ENCODE measurements at places on chromosomes 2 and 18.

DNA sequence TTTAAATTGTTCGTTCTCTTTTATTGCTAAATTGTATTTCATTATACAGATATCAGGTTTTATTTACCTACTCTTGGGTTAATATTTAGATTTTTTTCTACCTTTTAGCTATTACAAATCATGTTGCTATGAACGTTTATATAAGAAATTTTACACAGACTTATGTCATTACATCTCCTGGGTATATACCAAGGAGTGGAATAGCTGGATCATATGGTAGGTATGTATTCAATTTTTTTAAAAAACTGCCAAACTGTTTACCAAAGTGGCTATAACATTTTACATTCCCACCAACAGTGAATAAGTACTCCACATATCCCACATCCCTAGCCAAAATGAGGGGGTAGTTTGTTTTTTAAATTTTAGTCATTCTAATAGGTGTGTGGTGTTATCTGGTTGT lies 32.3 kb upstream of the BAZ2B start:
- no peak for DNase-seq

DNA sequence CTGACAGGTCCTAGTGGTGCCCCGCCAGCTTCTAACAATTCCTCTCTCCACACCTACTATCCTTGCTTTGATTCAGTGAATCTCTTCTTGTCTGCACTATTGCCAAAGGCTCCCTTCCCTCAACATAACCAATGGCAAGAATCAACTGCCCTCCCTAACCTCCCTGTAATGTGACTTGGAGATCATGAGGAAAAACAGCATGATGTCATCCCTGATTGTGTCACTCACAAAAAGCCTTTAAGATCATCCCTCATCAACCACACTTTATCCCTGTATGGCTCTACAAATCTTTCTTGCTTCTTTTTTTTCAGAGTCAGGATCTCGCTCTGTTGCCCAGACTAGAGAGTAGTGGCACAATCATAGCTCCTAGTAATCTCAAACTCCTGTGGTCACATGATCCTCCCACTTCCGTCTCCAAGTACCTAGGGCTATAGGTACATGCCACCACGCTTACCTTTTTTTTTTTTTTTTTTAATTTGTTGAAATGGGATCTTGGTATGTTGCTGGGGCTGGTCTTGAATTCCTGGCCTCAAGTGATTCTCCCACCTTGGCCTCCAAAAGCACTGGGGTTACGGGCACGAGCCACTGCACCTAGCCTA lies 19.7 kb downstream of the SAP130 start:
- no peak for DNase-seq

GRCh38 chr18:30987467-30988241 lies 54.9 kb downstream of the DSC3 start:
- no peak for DNase-seq

DNA sequence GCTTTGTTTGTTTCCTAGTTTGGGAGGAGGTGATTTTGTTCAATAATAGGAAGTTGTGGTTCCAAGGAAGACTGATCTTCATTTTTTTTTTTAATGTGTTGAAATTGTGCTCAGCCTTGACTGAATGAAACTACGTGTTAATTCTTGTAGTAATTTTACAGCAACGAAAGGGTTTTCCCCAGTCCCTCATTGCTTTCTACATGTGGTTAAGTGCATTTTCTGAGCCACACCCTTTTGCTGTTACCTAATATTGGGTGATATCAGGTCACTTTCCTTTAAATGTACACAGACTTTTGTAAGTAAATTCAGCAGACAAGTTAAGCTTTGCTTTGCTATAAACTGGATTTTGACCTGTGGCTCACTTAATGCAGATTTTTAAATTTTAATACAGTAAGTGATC lies 73.6 kb downstream of the OTX1 start:
- DNase-seq: no peak

DNA sequence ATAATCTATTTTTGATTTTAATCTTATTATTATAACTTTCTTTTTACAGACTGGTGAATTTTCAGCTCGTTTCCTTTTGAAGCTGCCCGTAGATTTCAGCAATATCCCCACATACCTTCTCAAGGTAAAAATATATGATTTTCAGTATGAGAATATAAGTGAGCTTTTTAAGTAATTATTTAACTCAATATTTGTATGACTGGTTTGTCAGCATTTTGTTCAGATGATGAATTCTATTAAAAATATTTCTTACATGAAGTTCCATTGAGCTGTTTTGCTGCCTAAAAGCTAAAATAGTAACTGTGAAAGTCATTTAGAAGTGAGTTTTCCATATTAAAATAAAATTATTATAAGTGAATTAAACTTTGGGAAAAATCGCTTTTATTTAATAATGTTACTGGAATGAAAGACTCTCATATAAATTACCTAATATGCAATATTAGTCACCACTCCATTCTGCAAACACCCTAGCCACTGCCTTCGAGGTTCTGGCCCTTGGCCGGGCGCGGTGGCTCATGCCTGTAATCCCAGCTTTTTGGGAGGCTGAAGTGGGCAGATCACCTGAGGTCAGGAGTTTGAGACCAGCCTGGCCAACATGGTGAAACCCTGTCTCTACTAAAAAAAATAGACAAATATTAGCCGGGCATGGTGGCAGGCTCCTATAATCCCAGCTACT lies 155.3 kb downstream of the BABAM2 start:
- DNase-seq: no peak

DNA sequence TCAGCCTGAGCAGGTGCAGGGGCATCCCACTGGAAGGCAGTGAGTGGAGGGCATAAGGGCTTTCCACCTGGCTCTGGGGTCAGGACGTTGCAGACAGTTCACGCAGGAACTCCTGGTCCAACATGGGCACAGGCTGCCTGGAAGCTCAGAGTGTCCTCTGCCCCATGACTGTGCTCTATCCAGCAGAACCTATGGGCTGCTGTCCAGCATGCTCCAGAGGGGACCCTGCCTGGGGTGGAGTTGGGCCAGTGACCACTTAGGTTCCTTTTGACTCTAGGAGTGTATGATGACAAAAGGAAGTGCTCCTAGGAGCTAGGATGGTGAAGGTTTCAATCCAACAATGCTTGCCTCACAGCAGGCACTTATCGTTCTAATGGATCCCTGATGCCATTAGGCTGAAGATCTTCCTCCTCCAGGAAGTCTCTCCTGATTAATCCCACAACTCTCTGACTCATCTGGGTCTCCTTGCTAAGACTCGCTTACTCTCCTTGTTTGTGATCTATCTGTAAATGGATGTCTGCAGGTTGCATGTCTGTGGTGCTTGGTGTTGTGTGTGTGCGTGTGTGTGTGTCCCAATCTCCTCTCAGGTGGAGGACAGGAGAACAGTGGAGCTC lies 224.0 kb downstream of the CELF4 start:
- no peak for DNase-seq

- no peak for DNase-seq
Measured at GRCh38 chr2:26772064-26773001, 8.2 kb downstream of the SLC35F6 start.

DNA sequence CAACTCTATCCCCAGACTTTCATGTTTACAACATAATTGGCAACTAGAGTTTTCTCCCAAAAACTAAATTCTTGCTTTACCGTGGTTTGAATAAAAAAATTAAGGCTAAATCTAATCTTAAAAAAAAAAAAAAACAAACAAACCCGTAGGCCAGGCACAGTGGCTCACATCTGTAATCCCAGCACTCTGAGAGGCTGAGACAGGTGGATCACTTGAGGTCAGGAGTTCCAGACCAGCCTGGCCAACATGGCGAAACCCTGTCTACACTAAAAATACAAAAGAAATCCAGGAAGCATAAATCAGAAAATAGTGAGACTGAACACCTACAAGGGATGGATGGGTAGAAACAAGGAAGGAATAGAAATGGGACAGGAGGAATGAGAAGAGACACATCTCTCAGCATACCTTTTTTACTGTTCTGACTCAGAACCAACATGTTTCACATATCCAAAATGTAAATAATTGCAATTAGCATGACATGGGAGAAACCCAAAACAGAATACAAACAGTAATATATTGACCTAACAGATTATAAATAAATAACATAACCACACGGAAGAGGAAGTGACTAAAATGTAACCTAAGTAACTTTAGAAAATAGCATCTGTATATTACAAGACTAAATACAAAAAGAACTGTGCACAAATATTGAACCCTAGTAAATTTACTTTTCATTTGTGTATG lies 17.5 kb downstream of the MGAT4A start:
- DNase-seq: no peak

Data from T-helper 17 cell (primary cell).